ENCODE measurements at places on chromosomes 16 and 17.

GRCh38 chr17:35713069-35713728 is 18.2 kb upstream of the RASL10B start:
- DNase-seq, result no peak

DNA sequence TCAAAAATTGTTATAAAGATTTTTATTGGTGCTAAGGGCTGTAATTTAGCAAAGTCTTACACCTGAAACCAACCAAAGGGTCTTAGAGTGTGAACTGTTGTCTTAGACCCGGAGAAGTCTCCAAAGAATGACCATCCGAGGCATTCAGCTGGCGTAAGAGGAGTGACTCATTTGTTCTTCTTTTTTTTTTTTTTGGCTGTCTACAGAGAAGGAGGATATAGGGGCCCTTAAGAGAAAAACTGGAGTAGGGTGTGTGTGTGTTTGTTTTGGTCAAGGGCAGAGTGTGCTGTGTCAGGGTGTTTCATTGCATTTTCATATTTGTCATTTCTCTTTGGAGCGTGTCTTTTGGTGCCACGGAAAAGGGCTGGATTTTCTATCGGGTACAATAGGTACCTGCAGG is 508.0 kb downstream of the WWOX start:
- DNase-seq, result no peak

GRCh38 chr17:77106874-77107358 is 33.9 kb upstream of the SEC14L1 start:
- DNase-seq, result no peak

DNA sequence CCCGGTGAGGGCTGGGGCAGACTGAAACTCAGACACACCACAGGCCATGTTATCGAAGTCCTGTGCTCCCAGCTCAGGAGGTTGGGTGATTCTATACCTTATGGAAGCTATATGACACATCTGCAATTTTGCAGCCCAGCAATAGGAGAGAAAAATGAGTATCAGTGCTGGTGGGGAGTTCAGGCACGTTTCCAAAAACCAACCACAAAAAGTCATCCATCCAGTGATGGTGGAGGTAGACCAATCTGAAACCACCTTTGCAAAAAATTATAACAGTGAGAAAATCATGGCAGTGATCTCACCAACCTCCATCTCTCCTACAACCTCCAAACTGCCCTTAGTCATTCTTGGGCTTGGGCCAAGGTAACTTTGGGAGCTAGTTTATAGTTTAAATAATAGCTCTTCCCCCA is 327.9 kb downstream of the SLC39A11 start:
- DNase-seq, result no peak

DNA sequence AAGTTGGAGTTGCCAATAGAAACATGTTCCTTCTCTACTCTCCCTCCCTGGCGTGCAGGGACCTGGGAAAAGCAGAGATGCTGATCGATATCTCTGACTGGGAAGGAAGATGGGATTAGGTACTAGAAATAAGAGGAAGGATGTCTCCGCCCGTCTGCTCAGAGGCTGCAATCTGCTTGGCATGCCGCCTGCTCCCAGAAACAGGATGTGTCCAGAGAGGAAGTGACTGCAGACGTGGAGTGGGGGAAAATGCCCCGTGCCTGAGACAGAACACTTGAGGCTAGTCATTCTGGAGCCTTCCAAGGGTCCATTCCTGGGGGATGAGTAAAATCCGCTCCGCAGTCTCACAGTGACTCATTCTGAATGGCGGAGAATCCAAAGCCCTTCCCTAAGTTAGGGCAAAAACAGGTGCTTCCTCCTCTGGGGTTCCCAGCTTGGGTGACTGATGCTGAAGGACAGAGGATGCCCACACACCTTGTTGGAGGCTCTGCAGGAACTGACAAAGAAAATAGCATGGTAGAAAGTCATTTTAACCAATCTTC is 45.0 kb upstream of the SMURF2 start:
- no peak for DNase-seq

DNA sequence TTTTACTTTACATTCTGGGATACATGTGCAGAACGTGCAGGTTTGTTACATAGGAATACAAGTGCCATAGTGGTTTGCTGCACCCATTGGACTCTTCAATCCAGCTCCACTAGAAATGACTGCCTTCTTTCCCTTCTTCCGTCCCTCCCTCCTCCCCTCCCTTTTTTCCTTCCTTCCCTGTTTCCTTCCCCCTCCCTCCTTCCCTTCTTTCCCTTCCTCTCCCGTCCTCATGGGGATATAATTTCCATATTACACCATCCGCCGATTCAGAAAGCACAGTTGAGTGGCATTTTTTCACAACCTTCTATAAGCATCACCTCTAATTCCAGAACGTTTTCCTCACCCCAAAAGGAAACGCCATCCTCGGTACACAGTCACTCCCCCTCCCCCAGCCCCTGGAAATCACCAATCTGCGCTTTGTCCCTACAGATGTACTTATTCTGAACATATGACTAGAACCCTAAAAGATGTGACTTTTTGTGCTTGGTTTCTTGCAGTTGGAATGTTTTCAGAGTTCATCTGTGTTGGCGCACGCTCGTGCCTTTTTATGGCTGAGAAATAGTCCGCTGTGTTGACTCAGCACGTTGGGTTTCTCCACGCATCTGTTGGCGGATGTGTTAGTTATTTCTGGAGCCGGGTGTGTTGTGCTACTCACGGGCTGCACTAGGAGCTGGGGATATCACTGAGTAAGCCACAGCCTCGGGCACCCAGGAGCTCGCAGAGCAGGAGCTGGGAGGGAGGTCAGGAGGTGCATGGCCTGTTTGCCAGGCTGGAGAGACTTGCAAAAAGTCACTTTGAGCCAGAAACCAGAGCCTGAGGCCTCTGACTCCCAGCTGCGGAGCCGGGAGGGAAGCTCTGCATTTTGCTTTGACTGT is 336.4 kb downstream of the SEC14L1 start:
- no peak for DNase-seq

DNA sequence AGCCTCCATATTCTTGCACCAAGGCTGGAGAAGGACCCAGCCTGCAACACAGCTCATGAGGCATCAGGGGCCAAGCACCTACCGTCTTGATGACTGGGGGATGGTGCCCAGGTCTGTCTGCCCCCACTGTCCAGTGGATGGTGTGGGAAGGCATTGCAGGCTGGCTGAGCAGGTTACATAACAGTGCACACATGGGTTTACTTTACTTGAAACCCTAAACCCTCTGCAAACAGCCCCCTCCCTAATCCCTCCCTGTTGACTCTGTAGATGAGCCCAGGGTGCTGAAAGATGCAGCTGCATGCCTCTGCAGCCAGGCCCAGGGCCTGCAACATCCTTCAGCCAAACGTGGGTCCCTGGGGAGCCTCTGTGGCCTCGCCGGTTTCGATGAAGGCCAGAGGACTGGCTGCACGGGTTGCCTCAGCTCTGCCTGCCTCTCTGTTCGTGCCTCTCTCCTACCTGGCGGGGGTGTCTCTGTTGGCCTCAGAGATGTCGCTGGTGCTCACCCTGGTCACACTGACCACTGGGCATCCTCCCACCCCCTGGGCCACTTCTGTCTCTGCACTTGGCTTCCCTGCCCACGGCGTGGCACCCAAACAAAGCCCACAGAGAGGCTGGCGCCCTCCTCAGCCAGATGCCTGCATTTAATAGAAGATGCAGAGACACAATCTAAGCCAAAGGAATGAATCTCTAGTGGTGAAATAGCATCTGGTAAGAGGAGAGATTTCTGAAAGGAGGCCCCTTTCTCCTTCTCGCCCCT is 95.1 kb downstream of the METRNL start:
- DNase-seq, result no peak

GRCh38 chr17:33689725-33690124 is 396.6 kb upstream of the ASIC2 start:
- DNase-seq, result no peak

- DNase-seq, result no peak
Observed at GRCh38 chr17:16419074-16419928, 3.9 kb downstream of the TRPV2 start.

DNA sequence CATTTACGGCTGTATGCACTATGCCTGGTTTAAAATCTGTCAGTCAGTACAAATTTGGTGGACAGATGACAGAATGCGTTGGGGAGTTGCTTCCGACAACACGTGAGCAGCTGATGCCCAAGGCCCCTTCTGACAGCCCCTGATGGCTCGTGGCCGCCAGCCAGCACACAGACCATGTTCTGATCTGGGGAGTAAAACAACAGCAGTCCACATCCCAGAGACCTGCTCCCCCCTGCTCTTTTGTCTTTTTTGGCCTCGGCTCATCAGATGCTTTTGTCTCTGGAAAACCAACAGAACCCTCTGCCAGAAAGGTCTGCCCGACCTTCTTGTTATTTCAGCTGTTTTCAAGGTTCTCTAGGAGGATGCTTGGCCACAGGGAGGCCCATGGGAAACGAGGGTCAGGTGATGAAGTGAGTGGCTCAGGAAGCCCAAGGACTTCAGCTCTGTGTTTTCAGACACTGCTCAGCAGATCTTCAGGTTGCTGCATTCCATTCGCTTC is 10.8 kb downstream of the ARSG start:
- no peak for DNase-seq

DNA sequence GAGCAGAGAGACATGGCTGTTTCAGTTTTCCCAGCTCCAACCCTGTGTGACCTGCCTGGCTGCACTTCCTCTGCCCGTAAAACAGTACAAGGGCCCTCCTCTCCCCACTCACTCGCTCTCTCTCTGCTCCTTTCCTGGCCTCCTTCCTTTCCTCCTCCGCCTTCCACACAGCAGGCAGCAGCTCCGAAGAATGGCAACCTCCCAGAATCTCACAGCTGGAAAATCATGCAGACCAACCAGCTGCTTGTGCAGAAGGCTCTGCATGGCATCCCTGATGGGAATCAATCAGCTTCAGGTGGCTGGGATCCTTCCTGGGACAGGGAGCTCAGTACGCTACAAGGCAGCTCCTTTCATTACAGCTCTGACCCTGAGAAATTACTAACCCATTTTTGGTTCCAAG is 27.4 kb downstream of the TMEM132E start:
- DNase-seq, result no peak

GRCh38 chr16:74868501-74868900 is 93.9 kb upstream of the FA2H start:
- DNase-seq, result no peak

- DNase-seq, result no peak
Observed at GRCh38 chr16:29777576-29778350, at the start of gene ZG16. TSS of gene ZG16 (plus strand) at chr16:29778256. CDS start at chr16:29779267, 1,011 bp downstream.

DNA sequence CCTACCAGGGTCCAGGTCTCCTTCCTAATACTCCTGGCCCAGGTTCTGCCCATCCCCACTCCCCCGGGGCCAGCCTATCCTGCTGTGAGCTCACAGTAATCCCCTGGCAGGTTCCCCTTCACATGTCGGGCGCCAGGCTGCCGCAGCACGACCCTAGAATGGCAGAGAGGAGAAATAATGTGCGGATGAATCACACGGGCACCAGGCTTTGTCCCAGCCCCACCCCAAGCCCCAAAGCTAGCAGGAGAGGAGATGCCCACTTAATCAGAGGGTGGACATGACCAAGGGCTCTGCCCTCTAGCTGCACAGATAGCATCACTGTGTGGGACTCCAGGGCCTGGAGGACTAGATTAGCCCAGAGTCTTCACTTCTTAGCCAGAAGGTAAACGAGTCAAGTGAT is 39.5 kb downstream of the ST3GAL2 start:
- no peak for DNase-seq

DNA sequence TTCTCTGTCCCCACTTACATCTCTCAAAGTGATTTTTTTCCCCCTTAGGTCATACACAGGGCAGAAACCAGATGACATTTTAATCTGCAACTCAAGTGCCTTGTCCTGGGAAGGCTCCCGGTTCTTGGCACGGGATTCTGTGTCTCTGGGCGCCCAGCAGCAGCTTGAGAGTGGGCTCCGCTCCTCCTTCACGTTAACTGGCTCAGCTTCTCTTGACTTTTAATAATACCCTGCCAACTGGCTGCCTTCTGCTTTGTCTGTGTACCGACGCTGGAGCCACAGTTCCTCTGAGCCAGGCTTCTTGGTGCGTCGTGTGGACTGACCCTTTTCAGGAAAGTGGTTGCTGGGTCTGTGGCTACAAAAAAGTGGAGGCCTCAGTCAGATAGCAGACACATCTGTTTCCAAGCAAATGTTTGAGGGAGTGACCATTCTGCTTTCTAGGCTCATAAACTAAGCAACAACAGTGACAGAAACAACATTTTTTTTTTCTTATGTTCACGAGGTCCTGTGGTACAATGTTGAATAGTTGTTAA is 64.9 kb downstream of the IRF8 start:
- DNase-seq, result no peak

DNA sequence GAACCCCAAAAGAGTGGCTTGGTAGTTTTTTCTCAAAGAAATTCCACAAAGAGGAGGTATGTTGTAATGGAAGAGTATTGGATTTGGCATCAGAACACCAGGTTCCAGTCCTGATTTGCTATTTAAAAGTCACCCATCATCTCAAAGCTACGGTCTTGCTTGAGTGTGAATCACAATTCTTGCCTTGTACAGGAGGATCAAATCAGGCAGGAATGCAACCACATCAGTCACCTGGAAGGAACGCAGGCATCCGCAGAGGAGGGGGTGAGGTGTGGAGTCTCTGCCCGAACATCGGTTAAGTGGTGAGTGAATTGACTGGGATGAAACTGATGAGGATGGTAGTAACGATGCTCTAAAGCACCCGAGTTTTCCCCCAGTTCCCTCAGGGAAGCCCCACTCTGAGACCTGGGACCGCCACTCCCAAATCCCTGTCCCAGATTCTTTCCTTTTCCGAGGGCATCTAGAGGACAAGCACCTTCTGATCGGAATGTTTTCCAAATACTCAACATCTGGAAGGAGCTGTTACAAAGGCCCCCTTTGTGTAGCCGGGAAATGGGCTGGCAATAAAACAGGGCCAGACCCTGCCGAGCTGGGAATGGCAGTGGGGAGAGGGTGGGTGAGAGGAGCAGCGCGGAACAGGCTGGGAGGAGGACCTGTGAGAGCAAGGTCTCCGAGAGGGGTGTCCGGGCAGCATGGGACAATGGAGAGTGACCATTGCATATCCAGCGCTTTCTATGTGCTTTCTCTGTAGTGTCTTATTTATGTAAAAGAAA is 469.6 kb downstream of the SLC39A11 start:
- DNase-seq, result no peak

DNA sequence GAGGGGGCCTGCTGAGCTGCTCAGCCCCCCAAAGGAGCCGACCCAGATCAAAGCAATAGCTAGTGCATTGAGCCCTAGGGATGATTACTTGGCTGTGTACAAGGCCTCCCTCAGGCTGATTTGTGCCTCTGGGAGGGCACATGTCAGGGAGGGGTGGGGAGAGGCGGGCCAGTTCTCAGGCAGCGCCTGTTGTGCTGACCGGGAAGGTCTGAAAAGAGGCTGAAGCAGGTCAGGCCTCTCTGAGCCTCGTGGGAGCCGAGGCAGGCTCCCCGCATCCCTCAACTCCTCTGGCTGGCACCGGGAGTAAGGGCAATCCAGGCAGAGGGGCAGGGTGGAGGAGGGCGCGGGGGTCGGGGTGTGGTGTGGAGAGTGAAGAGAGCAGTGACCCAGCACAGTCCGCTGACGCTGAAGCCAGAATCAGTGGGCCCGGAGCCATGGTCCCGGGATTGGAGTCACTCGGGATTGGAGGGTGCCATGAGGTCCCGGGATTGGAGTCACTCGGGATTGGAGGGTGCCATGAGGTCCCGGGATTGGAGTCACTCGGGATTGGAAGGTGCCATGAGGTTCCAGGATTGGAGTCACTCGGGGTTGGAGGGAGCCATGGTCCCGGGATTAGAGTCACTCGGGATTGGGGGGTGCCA is 3.0 kb downstream of the DCXR start:
- DNase-seq, result no peak
